ENCODE measurements at places on chromosomes 11 and 22.

- DNase-seq: no peak
These were observed 62.8 kb upstream of the PRR5 start for GRCh38 chr22:44638971-44639760.

- DNase-seq: peak; percentile 87
These were observed 28.7 kb downstream of the CHRDL2 start for GRCh38 chr11:74702383-74703007.

- no peak for DNase-seq
These were observed 111.4 kb downstream of the SPON1 start for GRCh38 chr11:14073849-14074476.

DNA sequence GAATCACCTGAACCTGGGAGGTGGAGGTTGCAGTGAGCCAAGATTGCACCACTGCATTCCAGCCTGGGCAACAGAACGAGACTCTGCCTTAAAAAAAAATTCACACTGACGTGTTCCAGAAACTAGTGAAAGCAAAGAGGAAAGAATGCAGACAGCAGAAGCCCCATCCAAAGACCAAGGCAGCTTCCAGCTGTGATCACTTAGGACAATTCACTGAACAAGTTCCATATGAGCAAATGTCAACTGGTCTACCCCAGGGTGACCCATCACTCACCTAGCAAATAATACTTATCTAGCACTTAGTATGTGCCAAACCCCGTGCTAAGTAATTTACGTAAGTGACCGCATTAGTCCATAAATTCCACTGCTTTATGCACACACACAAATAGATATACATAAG, 138.9 kb downstream of the LARGE1 start:
- no peak for DNase-seq

- DNase-seq: peak; percentile 95
These were observed 9.7 kb upstream of the NEFH start for GRCh38 chr22:29470159-29470855.

DNA sequence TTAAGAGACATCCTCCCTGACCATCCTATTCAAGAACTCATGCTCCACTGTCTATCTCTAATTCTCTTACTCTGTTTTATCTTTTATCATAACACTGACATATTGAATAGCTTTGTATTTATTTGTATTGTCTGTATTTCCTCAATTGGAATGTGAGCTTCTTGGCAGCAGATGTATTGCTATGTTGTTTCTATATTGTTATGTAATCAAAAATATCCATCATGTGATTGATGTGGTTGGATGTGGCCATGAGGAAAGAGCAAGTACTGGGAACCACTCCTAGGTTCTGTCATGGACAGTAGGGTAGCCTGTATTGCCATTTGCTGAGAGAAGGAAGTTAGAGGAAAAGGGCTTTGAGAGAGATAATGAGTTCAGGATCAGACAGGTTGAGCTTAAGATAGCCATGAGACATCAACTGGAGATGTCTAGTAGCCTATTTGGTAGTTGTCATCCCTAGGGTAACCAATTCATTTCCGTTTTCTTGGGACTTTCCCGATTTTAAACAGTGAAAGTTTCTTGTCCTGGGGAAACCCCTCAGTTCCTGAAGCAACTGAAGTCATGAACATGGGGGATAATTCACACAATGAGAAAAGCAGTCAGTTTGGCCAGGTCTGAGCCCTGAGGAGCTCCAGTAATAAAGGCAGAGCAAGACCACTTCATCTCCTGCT, 404.5 kb downstream of the INSC start:
- DNase-seq: no peak

GRCh38 chr11:121338536-121338935, 46.0 kb downstream of the SC5D start:
- no peak for DNase-seq

DNA sequence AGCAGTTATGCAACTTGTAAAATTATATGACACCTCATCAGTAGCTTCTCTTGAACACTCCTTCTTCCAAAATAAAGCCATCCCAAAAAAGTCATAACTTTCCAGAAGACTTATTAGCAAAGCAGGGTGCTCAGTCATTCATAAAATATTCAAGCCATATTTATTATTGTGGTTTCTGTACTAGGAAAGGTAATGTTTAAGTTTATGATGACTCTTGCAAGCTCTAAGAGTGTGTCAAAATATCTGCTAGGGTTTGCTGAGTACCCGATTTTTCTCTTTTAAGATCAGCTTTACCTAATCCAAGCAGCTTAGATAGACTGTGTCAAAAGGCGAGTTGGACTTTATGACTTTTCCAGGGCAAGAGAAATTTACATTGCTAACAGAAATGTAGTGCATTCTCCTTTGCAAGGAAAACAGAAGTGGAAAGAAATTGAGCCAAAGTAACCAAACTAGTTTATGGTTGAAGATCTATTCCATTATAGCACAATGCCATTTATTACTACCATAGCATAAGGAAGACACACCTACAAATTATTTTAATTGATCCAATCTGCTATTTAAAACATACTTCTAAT, 98.0 kb upstream of the SOX6 start:
- no peak for DNase-seq

- DNase-seq: no peak
These were observed 282.6 kb downstream of the CADM1 start for GRCh38 chr11:115221461-115222069.

GRCh38 chr11:13859892-13860291, 102.6 kb upstream of the SPON1 start:
- no peak for DNase-seq

DNA sequence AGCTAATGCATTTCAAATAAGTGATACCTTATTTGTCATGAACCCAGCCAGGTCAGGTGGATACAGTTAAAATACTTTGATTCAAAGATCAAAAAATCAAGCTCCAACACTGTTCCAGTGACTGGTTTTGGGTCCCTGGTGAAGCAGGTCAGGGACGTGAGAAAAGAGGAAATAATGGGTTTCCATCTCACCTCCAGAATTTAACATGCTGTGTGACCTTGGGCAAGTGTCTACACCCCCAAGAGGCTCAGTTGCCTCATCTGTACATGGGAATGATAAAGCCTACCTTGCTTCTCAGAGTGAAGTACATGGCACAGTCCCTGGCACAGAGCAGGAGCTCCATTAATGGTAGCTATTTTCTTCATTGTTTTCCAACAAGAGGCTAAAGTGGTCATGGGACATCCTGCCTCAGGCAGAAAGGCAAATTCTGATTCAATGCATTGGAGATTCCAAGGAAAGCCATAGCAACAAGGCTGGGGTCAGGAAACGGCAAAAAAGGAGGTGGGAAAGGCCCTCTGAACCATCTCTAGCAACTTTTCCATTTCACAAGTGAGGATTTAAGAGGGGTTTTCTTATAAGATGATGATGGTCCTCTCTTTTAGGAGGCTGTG, 108.5 kb downstream of the CSNK2A3 start:
- no peak for DNase-seq

- no peak for DNase-seq
These were observed 64.6 kb downstream of the MYEOV start for GRCh38 chr11:69358398-69359020.

DNA sequence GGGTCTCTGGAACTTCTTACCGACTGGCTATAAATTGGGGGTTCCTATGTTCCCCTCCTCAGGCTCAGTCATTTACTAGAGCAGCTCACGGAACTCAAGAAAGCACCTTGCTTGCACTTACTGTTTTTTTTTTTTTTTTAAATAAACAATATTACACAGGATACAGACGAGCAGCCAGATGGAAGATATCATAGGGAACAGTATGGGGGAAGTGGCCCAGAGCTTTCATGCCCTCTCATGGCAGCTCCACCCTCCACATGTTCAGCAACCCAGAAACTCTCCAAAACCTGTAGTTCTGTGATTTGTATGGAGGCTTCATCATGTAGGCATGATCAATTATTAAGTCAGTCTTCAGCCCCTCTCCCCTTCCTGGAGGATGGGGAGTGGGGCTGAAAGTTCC, 7.5 kb downstream of the UVRAG start:
- no peak for DNase-seq

- peak; percentile 97 for DNase-seq
These were observed at the start of gene SLC25A45 for GRCh38 chr11:65382033-65382803. Gene SLC25A45 (minus strand): TSS chr11:65382646. CDS start chr11:65381951, 695 bp downstream.

GRCh38 chr11:2489083-2489482, 44.3 kb downstream of the KCNQ1 start:
- DNase-seq: no peak

Data from activated CD4-positive, alpha-beta T cell treated with anti-CD3 and anti-CD28 coated beads, Interleukin-2, amount 10 ng/mL, durations not matched to agents 24 days and 14 days (primary cell).